ENCODE measurements at places on chromosomes 3 and 15. TPM values are rescaled to one million over a fixed set of nuclear protein-coding genes. Genes with fewer than 3 reads are reported as not detected.

The IMPDH2 gene
- total RNA-seq: 313 TPM

The ALS2CL gene
- 0.16 TPM for total RNA-seq

The DUOXA2 gene
- total RNA-seq: not detected

The MAGEL2 gene
- total RNA-seq: under 0.01 TPM

The TF gene
- total RNA-seq: 4.0 TPM

The CCDC54 gene
- total RNA-seq: not detected

The FES gene
- total RNA-seq: 19.0 TPM

The ERC2 gene
- 0.09 TPM for total RNA-seq

All from fibroblast of the aortic adventitia (primary cell).